ENCODE measurements at places on chromosomes 6 and 20.

DNA sequence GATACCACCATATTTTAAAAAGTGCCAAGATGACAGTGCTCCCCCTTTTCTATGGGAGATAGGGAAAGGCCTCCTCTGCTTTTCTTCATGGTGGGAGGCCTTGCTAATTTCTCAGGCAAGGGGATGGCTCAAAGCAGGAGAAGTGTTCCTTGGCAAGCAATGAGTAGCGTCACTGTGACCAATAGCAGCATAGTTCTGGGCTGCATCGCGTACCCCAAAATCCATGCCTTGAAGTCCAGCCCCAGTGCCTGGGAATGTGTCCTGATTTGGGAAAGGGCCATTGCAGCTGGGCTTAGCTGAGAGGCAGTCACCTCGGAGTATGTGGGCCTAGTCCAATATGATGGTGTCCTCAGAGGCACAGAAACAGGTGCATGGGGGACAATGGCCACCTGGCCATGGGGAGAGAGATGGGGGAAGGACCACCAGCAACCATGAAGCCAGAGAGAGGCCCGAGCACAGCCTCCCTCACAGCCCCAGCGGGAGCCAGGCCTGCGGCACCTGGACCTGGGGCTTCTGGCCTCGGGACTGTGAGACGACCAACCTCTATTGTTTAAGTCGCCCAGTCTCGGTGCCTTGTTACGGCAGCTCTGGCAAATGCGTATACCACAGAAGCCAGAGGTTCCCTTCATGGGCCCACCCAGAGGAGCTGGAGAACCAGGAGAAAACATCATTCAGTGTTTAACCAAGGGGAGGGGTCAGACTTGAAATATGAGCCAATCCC lies 153.1 kb upstream of the RPS6KA2 start:
- H3K4me1 ChIP-seq, result no peaks in the 10 kb centered on the region
- H3K27ac ChIP-seq, result no peak overlapping the region
- no peaks in the 10 kb centered on the region for H3K36me3 ChIP-seq
- no peak for DNase-seq
- no peaks in the 10 kb centered on the region for H3K27me3 ChIP-seq

DNA sequence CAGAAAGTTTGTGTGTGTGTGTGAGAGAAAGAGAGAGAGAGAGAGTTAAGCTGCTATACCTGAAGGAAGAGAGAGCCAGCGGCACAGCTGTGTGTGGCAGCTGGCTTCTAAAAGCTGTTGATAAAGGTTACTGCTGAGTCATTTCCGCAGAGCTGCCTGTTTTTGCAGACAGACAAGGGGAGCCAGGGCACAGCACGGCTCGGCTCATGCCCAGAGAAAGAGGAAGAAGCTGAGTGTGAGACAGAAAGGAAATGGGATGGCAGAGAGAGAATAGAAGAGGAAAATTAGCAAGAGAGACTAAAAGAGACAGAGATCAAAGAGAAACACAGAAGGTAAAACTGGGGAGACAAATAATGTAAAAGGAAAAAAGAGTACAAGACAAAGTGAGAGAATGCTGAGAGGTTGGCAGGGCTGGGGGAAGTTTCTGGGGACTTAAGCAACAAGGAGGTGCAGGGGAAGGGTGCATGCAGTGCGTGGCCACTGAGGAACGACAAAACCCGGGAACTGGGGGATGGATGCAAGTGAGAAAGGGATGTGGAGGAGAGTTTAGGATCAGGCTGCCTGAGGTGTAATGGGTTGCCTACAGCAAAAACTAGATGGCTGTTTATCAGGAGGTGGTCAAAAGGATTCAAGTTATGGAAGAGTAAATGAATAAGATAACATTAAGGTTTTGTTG lies 22.7 kb downstream of the HLA-A start:
- H3K4me1 ChIP-seq, result peaks cover 3% of the 10 kb centered on the region
- H3K36me3 ChIP-seq, result no peaks in the 10 kb centered on the region
- peak overlapping the region; percentile 44 for H3K4me3 ChIP-seq
- H3K27me3 ChIP-seq, result no peaks in the 10 kb centered on the region
- peak overlapping the region; percentile 97 for H3K27ac ChIP-seq
- DNase-seq, result peak; percentile 86

- no peak for DNase-seq
- no peaks in the 10 kb centered on the region for H3K27me3 ChIP-seq
- no peak overlapping the region for H3K4me3 ChIP-seq
- no peaks in the 10 kb centered on the region for H3K4me1 ChIP-seq
- no peak overlapping the region for H3K27ac ChIP-seq
These were observed 5.4 kb upstream of the DOK5 start for GRCh38 chr20:54469952-54470351.

DNA sequence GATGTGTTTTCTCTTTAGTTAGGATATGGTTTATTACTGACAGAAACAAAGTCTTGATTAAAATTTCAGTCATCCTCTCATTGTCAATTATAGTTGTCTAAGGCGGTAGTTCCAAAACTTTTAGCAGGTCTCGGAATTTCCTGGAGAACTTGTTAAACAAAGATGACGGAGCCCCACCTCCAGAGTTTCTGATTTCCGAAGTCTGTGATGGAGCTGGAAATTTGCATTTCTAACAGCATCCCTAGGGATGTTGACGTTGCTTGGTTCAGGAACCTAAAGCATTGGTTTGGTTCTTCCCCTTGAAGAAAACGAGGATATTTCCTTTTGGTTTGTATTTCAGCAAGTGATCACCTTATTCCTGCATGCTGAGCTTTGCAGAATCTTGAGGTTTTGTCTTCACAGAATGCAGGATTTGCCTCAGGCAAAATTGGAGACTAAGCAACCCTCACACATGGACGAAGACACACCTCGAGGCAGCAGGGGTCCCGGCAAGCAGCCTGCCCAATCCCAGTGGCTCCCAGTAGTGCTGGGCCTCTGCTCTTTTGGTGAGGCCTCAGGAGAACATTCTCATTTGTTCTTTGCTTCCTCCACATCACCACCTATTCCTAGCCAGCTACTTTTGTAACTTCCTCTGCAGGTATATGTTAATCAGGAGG lies 187.1 kb upstream of the PHACTR1 start:
- H3K4me3 ChIP-seq, result no peak overlapping the region
- DNase-seq, result peak; percentile 32
- no peaks in the 10 kb centered on the region for H3K36me3 ChIP-seq
- no peaks in the 10 kb centered on the region for H3K27me3 ChIP-seq
- H3K4me1 ChIP-seq, result no peaks in the 10 kb centered on the region

DNA sequence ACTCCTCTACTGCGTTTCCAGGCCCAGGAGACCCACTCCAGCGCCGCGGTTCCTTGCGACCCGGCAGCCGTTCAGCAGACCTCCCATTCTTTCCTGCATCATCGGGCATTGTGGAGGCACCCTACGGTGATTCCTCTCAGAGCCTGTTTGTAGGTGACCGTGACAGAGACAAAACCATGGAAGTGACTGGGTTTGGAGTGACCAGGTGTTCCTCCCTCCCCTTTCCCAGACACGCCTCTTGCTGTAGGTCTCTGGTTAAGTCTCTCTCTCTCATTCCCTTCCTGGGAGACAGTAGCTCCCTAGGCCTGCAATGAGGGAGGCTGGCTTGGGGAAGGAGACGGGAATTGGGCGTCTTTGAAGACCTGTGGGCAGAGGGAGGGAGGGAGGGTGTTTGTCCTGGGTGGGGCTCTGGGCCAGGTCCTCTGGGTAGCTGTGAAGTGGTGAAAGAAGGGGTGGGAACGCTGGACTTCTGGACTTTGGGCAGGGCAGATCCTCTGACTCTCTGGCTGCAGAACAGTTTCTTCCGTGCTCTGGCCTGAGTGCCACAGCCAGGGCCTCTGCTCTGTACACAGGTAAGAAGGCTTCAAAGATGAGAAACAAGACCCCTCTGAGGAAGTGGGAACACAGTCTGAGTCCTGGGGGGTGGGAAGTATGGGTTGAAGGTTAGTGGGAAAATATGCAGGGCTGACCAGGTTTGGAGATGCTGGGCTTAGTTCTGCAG lies 763 bp downstream of the KLC4 start:
- H3K36me3 ChIP-seq, result peaks cover 15% of the 10 kb centered on the region
- DNase-seq, result no peak
- H3K27ac ChIP-seq, result no peak overlapping the region
- H3K27me3 ChIP-seq, result no peaks in the 10 kb centered on the region
- 0 out of 2 replicates have a peak, but pooled peaks cover 4% of the 10 kb centered on the region for H3K4me1 ChIP-seq

DNA sequence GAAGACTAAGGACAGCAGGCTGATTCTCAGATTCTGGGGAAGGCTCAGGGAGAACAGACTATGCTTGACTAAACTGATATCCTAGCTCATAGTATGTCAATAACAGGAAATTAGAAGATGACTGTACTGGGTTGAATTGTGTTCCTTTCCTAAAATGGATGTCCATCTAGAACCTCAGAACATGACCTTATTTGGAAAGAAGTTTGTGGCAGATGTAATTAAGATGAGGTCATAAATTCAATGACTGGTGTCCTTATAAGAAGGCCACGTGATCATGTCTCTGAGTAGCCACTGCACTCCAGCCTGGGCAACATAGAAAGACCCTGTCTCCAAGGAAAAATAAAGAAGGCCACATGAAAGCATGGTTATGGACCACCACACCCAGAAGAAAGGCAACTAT lies 113.9 kb upstream of the STMND1 start:
- H3K4me1 ChIP-seq, result no peaks in the 10 kb centered on the region
- H3K27ac ChIP-seq, result no peak overlapping the region
- H3K36me3 ChIP-seq, result peaks cover 9% of the 10 kb centered on the region
- no peak for DNase-seq

- no peak for DNase-seq
- no peak overlapping the region for H3K4me3 ChIP-seq
- no peak overlapping the region for H3K27ac ChIP-seq
These were observed 3.8 kb upstream of the TNFAIP3 start for GRCh38 chr6:137863091-137863797.

- no peak overlapping the region for H3K27ac ChIP-seq
- no peaks in the 10 kb centered on the region for H3K36me3 ChIP-seq
- no peak for DNase-seq
- H3K4me1 ChIP-seq, result no peaks in the 10 kb centered on the region
- no peak overlapping the region for H3K4me3 ChIP-seq
- H3K27me3 ChIP-seq, result no peaks in the 10 kb centered on the region
These were observed 2.5 kb upstream of the TMEM244 start for GRCh38 chr6:129863664-129864063.

- H3K4me3 ChIP-seq, result no peak overlapping the region
- no peak overlapping the region for H3K27ac ChIP-seq
- H3K36me3 ChIP-seq, result peaks cover 1% of the 10 kb centered on the region
- H3K4me1 ChIP-seq, result no peaks in the 10 kb centered on the region
These were observed 204.8 kb downstream of the ADGB start for GRCh38 chr6:146803601-146804000.

- DNase-seq, result no peak
- no peak overlapping the region for H3K4me3 ChIP-seq
- no peak overlapping the region for H3K27ac ChIP-seq
- peaks cover 4% of the 10 kb centered on the region for H3K36me3 ChIP-seq
These were observed 27.8 kb downstream of the FGD2 start for GRCh38 chr6:37033255-37033654.

Measured in H9 (cell line).